ENCODE measurements at places on chromosomes 7 and 10.

- DNase-seq, result no peak
Measured at GRCh38 chr7:154427533-154427932, 375.3 kb downstream of the DPP6 start.

DNA sequence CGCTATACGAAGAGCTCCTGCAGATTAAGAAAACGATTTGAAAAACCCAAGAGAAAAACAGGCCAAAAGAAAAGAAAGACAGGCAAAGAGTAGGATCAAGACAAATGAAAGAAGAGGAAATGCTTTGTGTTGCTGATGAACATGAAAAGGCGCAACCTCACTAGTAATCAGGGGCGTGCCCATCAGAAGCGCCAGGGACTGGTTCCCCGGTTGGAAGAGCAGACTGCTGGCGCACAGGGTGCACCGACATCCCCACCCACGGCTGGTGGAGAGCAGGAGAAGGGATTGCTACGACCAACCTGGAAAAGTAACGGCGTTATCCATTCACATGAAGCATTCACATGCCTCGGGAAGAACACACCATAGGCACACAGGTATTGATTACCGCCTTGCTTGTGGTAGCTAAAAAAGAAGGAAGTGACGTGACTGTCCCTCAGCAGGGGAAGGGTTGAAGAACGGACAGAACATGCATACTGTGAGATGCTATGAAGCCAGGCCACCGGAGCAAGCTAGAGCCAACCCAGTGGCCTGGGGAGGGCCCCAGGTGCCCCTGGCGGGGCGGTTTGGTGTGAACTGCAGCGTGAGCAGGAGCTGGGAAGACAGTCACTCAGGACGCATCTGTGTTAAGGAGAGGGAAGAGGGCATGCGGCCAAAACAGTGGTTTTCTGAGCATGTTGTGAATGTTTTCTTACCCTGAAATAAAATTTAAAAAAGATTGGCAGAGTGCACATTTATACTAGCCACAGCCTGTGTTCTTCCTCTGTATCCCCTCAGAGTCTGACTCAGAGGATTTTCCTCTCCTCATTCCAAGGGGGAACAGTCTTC, 18.3 kb downstream of the AGAP3 start:
- peak; percentile 51 for DNase-seq

DNA sequence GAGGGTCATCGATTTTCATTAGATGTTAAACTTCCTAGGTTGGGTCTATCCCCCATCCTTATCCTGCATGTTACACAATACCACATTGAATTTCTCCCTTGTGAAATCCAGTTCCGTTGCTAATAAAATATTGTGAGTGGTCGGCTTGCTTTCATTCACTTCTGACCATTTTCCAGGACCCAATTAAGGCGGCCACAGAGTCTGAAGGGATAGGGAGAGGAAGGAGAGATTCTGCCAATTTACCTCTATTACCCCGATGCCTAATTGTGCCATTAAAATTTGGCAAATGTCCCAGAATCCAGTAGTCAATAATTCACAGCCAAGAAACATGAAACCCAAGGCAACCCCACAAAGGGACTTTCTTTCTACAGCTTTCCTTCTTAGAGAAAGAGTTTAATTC, 129.9 kb downstream of the IPMK start:
- DNase-seq, result no peak

DNA sequence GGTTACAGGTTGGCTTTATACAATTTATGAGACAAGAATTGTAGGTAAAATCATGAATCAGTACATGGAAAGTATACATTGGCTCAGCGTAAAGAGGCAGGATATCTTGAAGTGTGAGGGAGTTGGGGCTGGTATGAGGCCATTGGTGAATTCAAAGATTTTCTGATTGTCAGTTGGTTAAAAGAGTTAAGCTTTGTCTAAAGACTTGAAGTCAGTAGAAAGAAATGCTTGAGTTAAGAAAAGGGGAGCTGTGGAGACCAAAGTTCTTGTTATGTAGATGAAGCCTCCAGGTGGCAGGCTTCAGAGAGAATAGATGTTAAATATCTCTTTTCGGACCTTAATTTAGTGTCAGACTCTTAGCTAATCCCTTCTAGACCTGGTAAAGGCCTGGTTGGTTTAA, 341.0 kb downstream of the GALNT17 start:
- DNase-seq, result no peak

DNA sequence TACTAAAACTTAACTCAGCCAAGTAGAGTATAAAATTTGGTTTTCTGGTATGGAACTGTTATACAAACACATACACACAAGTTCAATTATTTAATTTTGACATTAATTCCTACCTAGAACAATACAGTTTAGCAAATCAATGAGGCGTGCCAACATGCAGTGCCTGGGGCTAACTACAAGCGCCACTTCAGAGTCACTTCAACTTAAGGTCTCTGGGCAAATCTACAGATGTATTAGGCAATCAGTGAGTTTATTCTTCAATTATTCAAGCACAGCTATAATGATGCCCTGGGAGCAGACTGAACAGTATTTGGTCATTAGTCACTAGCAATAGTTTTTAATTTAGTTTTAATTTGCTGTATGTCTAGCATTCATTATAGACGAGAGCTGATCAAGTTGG, 51.6 kb downstream of the HIBADH start:
- no peak for DNase-seq

GRCh38 chr10:118465300-118465874, 123.3 kb upstream of the FAM204A start:
- DNase-seq, result no peak

GRCh38 chr7:115040057-115040456, 118.2 kb downstream of the MDFIC start:
- no peak for DNase-seq

- DNase-seq, result no peak
Measured at GRCh38 chr10:124480860-124481259, 19.2 kb downstream of the LHPP start.

DNA sequence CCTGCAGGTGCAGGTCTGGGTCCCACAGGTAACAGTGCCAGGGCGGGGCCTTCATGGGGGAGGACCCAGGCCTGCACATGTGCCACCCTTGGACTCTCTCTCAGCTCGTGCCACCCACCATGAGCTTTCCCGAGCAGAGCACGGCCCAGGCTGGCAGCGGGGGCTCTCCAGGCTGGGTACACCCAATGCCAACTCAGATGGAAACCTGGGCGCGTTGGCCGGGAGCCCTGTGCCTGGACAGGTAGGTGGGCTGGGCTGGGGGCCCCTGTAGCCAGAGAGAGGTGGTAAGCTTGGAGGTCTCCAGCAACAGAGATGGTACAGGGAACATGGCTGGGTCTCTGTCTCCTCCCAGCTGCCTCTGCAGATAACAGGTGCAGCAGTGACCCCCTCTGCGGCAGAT, 69.9 kb upstream of the ADARB2 start:
- no peak for DNase-seq

GRCh38 chr7:65477326-65477725, 103.7 kb downstream of the ZNF92 start:
- DNase-seq, result no peak

DNA sequence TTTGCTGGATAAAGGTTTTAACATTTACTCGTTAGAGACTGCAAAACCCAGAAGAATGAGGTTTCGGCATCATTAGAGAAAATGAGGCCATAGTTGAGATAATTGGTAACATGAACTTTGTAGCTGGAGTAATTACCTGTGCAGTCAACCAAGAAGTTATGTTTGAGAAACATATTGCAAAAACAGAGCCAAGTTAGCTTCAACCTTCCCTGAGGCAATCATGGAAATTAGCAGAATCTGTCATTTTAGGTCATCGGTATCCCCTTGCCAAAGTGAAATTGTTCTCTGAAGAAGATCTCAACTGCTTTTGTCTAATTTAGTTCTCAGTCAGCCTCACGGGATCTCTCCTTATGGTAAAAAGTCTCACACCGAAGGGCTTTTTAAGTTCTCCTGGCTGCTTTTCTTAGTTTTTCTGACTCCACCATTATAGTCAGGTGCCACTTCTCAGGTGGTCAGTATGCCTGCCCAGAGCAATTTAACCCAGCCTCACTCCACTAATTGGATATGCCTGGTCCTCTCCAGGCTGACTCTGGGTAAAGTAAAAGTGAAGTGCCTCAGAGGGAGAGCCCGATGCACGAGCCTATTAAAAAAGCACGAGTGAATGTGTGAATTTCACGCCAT, 52.5 kb downstream of the NRCAM start:
- DNase-seq, result no peak

- no peak for DNase-seq
Measured at GRCh38 chr7:2474224-2474623, 2.0 kb downstream of the GRIFIN start.

DNA sequence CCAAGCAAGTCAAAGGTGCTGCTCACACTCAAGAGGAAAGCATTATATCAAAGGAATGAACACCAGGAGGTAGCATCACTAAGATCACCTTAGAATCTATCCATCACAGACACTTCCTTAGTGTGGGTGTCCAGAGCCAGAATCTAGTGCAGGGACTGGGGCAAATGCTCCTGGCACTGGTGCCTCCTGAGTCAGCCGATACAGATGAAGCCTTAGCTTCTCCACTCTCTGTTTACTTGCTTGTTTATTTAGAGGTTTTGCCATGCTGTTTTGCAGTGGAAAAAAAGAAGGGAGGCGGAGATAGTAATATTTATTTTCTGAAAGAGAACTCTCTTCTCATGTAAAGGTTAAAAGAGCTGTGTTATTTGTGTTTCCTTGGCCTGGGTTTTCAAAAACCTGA, 303.1 kb downstream of the WDR11 start:
- DNase-seq, result no peak

DNA sequence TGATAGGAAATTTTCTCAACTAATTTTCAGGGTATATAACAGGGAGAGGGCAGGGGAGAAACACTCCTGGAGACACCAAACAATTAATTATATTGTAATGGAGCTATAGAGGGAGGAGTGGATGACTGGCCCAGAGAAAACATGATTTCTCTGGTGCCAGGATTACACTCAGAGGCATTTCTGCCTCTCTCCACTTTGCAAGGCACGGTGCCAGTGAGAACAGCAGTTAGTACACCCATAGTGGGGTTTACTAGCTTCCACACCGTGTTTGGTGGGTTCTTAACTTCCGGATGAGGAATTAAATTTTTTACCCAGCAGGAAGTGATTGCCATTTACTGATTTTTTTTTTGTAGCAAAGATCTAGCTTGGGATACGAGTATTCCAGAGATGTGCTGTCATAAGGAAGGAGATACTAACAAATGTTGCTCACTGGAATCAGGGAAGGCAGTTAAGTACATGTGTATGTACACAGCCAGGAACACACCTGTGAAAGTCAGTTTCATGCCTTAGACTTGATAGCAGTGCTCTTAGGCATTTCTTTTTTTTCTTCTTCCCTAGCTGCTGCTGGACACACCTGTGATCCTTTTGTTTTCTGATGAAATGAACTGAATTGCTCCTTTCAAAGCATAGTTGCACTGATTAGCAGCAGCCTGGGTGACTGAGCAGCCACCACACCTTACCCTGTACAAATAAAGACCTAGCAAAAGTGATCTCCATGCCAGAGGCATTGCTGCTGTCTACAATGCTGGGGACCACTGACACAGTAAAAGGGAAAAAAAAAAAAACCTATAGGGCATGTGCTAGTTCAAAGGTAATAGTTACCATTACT, 58.1 kb downstream of the POLL start:
- DNase-seq, result no peak

DNA sequence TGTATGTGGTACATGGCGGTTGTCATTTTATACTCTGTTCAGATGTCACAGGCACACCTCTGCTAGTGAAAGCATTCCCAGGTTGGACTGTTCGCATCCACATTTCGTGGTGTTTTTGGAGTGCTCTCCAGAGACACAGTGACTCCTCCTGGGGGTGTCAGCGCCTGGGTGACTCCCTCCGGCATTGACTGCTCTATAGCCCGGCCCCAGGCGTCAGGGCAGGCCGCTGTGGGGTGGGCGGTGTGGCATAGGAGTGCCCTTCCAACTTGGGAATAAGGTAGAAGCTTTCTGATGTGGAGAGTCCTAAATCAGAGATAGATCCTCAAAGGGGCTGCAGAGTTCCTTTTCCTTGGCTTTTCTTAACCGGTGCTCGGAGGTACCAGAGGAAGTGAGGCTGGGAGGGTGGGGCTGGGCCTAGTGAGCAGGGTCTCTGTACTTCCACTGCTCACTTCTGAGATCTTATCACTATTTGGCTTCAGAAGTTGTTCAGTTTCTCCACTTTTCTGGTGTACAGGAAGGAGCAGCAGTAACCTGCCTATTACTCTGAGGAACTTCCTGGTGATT, 32.3 kb downstream of the CCNY start:
- no peak for DNase-seq

DNA sequence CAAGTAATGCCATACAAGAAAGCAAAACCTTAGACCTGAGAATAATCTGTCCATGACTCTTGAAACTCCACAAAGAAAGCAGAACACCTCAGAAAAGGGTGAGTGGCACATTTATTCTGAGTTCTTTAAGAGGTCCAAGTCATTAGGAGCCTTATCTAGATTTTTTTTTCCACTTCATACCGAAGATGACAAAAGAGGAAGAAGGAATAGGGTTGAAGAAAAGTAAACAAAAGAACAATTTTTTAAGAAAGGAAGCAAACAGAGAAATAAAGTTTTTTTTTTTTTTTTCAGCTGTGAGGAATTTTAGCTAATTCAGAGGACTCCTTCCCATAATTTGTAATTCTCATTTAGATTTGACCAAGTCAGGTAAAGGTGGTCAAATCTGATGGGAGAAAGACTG, 13.1 kb upstream of the MTPN start:
- no peak for DNase-seq

GRCh38 chr10:4514445-4515108, 311.4 kb upstream of the AKR1E2 start:
- DNase-seq, result no peak

DNA sequence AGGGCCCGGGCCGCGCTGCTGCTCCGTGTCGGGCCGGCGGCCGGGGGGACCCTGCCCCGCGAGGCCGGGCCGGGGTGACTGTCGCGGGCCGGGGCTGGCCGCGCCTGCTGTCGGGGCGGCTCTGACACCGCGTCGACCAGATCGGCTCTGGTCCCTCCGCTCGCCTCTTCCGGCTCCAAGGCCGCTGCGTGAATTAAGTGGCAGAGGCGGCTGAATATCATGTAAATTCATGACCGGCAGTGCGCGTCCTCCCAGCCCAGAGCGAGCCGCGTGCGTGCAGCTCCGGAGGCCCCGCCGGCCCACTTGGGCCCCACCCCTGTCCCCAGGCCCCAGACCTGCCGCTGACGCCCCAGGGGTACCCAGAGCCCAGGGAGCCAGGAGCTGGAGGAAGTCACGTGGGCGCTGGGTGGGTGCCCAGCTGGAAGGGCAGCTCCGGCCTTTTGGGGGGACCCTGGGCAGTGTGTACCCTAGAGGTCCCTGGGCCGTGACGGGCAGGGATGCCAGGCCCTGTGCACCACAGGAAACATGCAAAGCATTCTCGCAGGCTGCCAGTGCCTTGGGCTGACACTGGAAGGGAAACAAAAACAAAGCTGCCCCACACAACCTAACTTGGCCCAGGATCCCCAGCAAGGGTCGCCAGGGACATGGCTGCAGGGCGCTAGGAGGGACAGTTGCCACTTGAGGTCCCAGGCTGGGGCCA, 584.0 kb upstream of the MKI67 start:
- DNase-seq, result no peak

Data from brain pericyte (primary cell).